Activated T-helper 1 cell treated with anti-CD3 and anti-CD28 coated beads, Interleukin-2, amount 50 U/mL, for 16 hours (primary cell): ENCODE measurements at places on chromosomes 13 and 19.
A peak's percentile ranks its signal among the peaks of the same experiment; 100 is the strongest.

GRCh38 chr13:23450340-23451046 is 17.0 kb upstream of the SACS start:
- DNase-seq: no peak

DNA sequence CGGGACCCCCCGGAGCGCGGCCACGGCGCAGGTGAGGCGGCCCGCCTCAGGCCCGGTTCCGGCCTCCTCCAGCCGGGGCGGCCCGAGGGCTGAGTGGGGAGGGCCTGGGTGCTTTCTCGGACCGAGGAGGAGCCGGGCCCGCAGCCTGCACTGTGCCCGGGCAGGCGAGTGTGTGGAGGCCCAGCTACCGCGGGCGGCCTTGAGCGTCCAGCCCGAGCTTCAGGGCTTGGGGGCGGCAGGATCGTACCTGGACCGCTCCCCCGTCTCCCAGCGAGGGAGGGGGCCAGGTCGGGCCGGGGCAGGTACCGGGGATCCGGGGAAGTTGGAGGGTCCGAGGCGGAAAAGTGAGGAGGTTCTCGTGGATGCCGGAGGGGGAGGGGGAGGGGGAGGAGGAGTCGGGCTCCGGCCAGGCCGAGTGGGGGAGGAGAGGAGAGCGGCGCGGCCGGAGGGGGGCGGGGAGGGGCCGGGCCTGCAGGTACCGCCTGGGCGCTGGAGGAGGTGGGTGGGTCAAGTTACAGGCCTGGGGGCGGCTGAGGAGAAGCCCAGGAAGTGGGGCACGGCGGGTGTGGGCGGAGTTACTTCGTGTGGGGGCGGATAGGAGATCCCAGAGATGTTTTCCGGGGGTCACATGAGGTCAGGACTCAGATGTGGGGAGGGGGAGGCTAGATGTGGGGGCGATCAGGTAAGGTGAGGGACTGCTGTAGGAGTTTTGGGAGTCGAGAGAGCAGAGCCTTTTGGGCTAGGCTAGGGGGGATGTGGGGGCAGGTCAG is 545 bp downstream of the NACC1 start:
- DNase-seq: no peak

GRCh38 chr13:84126671-84127171 is 244.4 kb upstream of the SLITRK1 start:
- no peak for DNase-seq

DNA sequence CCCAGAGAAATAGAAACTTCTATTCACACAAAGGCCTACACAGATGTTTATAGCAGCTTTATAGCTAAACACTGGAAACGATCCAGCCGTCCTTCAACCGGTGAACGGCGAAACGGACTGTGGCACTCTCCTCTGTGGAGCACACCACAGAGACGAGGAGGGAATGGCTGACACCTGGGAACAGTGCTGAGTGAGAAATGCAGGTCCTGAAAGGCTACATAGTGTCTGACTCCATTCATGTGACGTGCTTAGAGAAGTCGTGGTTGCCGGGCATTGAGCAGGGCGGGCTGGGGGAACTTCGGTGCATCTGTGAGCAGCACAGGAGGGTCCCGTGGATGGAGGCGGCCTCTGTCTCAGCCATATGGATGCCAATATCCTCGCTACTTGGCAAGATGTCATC is 3.1 kb upstream of the GRK1 start:
- DNase-seq: no peak

DNA sequence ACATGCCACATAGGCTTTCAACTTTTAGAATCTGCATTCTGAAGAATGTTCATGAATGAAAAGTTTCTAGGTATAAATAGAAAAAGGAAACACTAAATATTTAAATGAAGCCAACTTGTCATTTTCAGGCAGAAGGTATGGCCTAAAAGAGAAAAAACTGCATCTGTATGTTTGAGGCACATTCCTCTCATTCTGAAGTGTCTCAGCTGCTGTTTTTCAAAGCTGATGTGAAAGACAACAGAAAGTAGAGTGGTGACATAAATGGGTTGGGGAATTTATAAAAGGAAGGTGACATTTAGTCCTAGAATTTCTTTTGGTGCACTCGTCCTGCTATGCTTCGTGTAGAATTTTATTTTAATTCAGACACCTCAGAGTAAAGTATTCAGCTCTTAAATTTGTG is 539.6 kb upstream of the SLITRK5 start:
- no peak for DNase-seq

GRCh38 chr13:29746148-29746677 is 104.2 kb downstream of the UBL3 start:
- no peak for DNase-seq

DNA sequence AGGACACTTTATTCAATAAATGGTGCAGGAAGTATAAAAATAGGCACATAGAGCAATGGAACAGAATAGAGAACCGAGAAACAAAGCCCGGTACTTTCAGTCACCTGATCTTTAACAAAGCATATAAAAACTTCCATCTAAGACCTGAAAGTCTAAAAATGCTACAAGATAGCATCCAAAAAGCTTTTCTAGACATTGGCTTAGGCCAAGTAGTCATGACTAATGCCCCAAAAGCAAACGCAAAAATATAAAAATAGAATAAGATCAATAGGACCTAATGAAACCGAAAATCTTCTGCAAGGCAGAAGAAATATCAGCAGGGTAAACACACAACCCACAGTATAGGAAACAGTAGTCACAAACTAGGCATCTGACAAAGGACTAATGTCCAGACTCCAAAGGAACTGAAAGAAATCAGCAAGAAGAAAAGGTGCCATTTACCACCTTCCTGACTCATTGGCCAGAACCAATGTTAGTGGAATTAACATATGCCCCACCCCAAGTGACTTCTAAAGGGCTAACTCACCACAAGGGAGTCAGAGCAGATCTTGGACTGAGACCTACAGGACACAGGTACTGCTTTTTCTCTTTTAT is 40.8 kb upstream of the CEACAM21 start:
- DNase-seq: no peak

DNA sequence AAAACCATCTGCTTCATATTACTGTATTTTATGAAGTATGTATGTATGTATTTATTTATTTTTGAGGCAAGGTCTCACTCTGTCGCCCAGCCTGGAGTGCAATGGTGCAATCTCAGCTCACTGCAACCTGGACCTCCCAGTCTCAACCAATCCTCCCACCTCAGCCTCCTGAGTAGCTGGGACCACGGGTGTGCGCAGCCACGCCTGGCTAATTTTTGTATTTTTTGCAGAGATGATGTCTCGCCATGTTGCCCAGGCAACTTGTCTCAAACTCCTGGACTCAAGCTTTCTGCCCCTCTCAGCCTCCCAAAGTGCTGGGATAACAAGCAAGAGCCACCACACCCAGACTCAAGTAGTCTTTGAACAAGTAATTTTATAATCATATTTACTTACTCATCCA is 5.5 kb downstream of the KATNAL1 start:
- DNase-seq: no peak

GRCh38 chr19:11624069-11624463 is 26.8 kb downstream of the ZNF627 start:
- DNase-seq: no peak

DNA sequence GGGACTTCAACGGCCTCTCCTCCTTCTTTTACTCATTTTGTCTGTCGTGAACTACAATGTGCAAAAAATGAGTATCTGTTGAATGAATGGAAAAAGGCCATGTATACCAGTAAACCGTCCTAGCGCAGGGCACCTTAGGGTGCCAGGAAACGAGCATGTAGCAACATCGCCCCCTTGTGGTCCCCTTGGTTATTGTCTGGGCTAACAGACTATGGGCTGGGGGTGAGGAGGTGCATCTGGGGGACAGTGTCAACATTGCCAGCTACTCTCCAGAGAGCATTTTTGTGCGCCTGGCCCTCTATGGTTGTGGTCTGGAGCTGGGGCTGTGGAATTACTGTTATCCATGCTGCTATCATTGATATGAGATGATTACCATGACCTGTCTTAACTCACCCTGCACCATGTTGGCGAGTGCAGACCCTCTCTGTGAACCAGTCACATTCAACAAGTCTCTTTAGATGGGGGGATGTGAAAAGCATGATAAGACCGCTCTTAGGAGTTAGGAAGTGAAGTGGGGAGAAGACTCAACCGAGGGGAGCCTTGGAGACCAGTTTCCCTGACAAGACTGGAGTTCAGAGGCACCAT is 22.8 kb upstream of the SIGLEC11 start:
- DNase-seq: peak; percentile 75

DNA sequence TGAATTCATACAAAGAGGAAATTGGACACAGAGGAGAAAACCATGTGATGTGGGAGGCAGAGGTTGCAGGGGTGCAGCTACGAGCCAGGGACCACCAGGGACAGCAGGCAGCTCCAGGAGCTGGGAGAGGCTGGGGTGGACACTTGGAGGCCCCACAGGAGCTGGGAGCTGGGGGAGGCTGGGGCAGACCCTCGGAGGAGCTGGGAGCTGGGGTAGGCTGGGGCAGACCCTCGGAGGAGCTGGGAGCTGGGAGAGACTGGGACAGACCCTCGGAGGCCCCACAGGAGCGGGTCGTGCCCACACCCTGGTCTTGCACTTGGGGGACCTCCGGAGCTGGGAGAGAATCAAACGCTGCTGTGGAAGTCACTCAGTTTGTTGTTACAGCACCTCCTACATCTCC is 141.7 kb downstream of the SOX1 start:
- DNase-seq: no peak

DNA sequence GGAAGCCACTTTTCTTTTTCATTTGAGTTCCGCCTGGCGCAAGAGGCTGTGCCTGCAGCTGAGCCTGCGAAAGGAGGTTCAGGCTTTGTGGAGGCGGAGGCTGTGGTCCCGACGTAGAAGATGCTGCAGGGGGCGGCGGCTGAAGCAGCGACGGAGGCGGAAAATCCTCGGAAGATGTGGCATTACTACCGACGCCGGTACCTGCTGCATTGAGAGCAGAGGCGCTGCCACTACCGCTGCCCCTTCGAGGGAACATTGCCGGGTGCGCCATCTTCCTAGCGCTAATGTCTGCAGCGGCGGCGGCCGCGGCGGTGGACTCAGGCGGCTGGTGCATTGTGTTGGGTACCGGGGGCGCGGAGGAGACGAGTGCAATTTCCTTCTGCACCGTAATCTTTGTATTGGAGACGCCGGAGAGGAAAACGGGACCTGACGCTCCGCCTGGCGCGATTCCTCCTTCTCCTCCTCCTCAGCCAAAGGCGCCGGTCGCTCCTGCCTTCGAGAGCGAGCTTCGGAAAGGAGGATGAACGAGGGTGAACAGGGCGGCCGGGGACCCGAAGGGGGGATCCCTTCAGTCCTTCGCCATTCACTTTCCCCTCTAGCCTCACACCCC is at the start of gene TSC22D1:
TSS of gene TSC22D1 (minus strand) at position 590 of the 610 bp plus-strand sequence. CDS start at position 334, 256 bp downstream.
- DNase-seq: peak; percentile 42

- DNase-seq: no peak
These were observed 178.8 kb downstream of the KCTD12 start for GRCh38 chr13:76707360-76707759.

DNA sequence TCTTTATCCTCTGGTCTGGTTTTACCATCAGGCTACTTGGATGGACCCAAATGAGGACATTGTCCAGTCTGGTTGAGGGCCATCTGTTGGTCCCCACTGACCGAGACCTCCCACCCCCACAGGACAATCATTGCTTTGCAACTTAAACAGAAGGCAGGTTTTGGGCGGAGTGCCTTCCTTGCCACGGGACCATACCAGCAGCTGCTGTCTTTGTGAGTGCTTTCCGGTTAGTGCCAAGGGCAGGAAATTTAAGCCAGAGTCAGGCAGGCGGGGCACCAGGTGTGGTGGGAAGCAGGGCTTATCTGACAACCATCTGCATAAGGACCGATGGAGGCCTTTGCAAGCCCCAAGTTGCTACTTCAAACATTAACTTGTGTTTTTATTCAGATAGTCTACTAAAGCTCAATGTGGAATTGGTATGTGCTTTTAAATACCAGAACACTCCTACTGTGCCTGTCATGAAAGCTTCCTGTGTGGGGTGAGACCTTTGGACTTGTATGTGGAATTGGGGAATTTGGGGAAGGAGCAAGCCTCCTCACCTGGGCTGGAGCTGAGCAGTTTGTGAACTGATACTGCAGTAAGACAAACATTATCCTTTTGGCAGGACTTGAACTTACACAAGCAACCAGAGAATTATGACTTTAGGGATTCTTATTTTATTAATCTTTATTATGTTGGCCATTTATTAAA is 39.3 kb upstream of the UBE2L5 start:
- no peak for DNase-seq

DNA sequence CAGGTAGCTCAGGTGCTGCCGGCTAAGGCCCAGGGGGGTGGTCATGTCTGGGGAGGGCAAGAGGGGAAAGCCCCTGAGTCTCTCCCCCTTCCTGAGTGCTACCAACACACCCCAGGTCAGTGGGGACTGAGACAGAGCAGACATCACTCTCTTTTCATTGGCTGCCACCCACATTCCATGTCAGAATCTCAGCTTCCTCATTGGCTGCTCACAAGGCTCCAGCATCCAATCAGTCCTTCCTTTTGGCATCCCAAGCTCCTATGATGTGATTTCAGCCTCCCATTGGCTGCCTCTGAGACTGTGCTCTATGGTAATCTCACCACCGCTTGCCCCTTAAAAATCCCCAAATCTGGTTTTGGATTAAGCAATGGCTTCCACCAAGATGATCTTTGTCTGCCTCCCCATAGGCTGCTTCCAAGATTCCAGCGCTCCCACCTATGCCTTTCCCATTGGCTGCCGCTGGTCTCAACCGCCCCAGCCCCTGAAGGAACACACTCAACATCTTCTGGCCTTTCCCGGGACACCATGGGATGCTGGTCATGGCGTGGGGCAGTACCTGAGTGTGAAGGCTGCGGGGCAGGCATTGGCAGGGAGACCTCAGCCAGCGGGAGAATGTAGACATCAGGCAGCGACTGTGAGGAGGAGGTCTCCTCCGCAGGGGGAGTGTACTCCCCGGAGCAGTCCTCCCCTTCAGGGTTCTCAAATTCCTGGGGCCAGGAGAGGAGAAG is 2.0 kb downstream of the LMTK3 start:
- no peak for DNase-seq

- no peak for DNase-seq
These were observed 4.8 kb downstream of the IFNL1 start for GRCh38 chr19:39301021-39301420.

GRCh38 chr19:12482509-12482886 is 2.1 kb downstream of the ZNF709 start:
- no peak for DNase-seq

DNA sequence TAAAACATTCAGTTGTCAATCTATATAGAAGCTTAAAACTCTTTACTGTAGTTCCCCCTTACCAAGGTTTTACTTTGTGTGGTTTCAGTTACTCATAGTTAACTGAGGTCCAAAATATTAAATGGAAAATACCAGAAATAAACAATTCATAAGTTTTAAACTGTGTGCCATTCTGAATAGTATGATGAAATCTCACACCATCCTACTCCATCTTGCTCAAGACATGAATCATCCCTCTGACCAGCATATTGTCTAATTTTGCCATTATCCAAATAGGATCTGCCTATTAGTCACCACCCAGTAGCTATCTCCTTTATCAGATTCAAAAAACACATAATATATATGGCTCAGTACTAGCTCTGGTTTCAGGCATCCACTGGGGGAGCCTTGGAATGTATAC is 22.4 kb downstream of the ZNF571 start:
- DNase-seq: no peak

DNA sequence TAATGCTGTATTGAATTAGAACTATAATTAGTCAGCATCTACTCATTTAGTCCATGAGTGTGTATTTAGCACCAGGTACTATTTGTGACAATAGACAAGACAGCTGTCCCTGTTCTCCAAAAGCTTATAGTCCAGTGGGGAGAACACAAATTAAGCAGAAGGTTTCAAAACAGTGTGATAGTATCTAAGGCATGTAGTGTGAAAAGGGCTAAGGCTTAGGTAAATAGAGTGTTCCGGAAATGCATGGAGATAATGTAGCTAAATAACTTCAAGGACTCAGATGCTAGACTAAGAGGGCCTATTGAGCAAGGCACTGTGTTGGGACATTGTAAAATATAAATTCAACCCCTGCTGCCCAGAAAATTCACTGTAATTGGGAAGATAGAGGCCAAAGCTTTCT is 144.1 kb upstream of the MIR17HG start:
- no peak for DNase-seq

GRCh38 chr19:13206587-13206986 is 56.4 kb downstream of the IER2 start:
- no peak for DNase-seq
